Activated T-helper 9 cell treated with anti-CD3 and anti-CD28 coated beads, Interleukin-2, amount 50 U/mL, for 16 hours (primary cell): ENCODE measurements at places on chromosomes 3 and 15.

DNA sequence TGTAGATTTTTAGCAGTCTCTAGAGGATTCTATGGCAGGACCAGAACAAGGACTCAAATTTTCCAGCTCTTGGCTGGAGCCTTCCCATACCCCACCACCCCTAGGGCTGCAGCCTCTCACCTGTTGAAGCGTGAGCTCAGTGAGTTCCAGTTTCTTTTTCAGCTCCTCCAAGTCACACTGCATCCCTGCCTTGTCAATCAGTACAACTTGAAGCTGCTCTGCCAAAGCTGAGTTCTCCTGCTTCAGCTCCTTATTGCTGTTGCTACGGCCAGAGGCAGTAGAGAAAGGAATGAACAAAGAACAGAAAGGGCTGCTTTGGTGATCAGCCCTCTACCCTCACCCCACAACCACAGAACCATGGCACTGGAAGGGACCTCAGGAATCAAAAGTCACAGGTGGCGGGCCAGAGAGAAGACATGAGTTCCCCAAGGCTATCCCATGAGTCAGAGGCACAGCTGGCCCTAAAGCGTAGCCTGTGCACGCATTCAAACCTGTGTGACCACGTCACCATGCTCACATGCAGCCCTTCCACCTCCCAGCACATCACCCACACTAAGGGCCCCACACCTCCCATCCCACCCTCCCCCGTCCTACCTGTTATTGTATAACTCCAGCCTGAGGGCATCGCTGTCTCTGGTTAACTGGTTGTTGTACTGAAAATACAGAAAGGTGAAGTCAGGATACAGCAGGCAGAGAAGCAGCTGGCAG lies 83.3 kb upstream of the C2CD4B start:
- no peak for DNase-seq

GRCh38 chr15:36178303-36178633 lies 401.2 kb upstream of the CDIN1 start:
- no peak for DNase-seq

- no peak for DNase-seq
Observed at GRCh38 chr3:152293347-152294006, 24.7 kb downstream of the MBNL1 start.

DNA sequence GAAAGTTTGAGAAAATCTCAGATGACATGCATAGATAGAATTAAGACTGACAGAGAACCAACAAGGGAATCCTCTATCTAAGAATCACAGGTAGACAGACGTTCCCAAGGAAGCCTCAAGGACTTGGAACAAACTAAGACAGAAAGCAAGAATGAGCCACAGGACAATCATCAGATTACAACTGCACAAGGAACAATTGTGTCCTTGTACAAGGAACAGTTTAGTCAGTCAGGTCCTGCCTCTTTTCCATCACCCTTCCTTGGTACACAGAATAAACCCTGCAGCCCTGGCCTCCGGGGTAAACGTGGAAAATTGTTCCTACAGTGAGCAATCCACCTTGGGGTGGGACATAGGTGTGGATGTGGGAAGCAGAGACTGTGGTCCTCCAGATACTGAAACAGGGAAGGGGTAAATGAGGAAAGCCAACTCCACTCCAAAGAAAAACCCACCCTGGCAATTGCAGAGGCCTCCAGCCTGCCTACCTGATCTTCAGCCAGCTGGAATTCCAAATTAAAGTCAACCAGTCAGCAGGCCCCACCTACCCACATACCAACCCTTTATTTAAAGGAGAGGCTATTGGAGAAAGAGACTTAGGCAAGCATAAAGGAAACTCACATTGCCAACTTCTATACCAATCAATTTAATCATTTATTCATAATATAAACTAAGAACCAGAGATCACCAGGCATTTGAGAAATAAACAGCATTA lies 73.4 kb downstream of the ULK4 start:
- DNase-seq, result no peak

DNA sequence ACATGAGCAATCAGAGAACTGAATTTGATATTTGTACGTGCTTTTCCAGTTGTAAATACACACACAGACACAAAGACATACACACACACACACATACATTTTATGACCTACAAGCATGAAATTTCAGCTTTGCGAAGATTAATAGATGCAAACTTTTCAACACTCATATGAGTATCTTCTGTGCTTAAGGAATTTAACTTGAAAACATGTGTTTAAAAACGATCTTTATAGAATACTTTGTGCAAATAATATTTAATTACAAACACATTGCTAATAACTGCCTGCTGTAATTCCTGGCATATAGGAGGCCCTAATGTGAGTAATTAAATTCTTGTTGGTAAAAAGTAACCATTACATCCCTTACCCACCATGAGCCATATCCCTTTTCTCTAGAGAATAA lies 107.7 kb upstream of the PLSCR5 start:
- no peak for DNase-seq

DNA sequence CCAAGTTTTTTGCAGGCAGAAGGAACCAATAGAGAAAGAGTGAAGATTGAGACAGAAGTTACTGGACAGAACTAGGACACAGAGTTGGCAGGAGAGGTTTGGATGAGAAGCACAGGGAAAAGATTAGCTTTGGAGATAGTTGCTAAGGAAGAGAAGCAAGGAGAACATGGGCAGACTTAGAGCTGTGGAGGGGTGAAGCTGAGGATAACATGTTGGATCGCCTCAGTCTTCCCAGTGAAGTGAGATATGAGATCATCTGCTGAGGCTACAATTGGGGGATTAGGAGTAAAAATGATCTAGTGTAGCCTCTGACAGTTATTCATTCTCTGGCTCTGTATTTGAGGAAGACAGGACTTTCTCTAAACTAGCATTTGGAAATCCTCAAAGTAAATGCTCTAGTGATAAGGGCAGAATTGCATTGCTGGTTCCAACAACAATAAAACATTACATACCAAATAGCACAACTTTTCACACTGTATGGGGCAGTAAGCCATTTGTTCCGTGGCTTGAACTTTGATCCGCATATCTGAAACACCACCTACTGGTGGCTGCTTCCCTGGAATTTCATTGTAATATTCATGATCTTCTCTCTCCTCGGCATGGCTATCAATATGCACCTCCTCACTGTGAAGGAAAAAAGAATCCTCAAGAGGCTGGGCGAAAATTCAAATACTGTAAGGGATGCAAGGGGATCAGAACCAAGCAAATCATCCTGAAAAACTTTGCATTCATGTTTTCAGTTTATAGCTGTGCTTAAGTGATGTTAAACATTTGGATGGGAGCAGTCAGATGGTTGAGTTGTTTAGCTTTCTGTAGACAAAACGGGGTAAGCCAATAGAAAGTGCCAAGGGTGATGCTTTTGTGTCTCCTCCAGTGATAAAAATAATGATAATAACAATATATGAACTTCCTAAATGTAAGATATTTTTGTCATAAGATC lies 22.2 kb upstream of the EID1 start:
- no peak for DNase-seq

DNA sequence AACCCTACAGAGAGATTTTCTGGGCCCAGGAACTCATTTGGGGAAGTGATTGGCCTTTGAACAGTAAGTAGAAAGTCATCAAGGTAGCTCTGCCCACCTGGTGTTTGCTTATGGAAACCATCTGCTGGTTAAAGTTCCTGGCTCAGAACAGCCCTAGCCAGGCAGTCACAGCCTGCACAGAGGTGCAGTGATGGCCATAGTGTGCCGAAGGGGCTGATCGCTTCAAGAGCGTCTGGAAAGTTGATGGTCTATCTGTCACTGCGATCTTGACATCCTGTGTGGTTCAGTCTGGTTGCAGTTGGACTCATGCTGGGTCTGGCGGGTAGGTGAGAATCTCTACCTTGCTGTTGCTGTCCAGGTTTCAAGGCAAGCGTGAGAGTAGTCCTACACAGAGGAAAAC lies 151.6 kb downstream of the SLCO3A1 start:
- no peak for DNase-seq

- DNase-seq, result peak; percentile 1
Observed at GRCh38 chr15:62390791-62391640, 225.9 kb upstream of the C2CD4B start.

DNA sequence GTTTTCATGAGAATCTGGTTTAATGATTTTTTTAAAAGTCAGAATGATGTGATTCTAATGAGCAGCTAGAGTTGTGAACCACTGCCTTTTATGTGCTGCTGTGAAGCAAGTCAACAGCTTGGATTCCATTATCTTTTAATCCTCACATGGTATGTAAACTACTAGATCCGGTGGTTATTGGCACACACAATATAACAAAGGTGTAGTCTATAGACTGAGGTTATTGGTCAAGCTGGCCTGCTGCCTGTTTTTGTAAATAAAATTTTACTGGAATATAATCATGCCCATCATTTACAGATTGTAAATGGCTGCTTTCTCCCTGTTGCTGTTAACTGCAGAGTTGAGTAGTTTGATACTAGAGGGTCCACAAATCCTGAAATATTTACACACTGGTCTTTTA lies 103.1 kb downstream of the OTOL1 start:
- no peak for DNase-seq

DNA sequence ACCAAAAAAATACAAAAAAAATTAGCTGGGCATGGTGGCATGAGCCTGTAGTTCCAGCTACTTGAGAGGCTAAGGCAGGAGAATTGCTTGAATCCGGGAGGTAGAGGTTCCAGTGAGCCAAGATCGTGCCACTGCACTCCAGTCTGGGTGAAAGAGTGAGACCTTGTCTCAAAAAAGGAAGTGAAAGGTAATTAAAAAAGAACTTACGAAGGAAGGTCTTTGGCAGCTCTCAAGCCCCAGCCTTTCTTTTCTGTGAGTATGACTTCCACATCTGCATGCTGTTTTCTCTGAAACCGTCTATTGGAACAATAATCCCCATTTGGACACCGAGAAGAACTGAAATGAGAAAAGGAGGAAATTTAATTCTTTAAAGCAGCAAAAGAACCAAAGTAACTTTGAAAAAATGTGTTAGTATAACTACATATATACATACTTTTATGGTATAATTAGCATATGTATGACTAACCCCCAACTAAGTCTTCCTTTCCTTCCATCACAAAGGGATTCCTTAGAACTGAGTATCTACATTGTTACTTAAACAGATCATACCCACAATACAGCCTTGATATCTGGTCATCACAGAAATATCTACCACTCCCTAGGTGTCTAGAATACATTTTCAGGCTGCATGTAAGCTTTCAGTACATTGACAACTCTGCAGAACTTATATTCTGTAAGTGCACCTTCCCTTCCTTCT lies 50.1 kb downstream of the SETD2 start:
- DNase-seq, result no peak

DNA sequence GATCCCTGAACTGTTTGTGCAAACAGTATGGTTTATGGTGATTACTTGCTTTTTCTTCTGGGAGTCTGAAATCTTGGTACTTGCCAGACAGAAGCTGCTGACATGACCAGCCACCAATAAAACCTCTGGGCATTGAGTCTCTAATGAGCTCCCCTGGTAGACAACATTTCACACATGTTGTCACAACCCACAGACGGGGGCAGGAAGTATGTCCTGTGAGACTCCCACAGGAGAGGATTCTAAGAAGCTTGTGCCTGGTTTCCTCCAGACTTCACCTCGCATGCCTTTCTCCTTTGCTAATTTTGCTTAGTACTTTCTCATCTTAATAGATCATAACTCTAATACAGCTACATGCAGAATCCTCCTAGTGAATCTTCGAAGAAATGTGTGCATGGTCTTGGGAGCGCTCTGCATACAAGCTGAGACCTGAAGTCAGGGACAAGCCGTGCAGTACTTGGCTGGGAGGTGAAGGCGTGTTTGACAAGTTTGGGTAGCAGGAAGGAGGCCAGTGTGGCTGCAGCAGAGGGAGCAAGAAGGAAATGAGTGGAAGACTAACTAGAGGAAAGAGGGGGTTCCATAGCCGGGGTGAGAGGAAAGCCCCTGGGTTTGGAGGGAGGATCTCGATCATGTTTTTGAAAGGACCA lies 49.0 kb downstream of the B3GNT5 start:
- no peak for DNase-seq

DNA sequence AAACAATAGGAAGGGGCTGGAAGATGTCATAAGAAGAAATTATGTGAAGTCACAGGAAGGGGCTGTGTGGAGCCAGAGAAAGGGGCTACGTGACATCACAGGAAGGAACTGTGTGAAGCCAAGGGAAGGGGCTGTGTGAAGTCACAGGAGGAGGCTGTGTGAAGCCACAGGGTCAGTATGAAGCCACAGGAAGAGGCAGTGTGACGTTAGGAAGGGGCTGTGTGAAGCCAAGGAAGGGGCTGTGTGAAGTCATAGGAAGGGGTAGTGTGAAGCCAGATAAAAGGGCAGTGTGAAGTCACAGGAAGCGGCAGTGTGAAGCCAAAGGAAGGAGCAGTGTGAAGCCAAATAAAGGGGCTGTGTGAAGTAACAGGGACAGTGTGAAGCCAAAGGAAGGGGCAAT lies 32.5 kb downstream of the GASK1A start:
- DNase-seq, result no peak

- no peak for DNase-seq
Observed at GRCh38 chr3:187136337-187136736, 3.0 kb downstream of the RPL39L start.

DNA sequence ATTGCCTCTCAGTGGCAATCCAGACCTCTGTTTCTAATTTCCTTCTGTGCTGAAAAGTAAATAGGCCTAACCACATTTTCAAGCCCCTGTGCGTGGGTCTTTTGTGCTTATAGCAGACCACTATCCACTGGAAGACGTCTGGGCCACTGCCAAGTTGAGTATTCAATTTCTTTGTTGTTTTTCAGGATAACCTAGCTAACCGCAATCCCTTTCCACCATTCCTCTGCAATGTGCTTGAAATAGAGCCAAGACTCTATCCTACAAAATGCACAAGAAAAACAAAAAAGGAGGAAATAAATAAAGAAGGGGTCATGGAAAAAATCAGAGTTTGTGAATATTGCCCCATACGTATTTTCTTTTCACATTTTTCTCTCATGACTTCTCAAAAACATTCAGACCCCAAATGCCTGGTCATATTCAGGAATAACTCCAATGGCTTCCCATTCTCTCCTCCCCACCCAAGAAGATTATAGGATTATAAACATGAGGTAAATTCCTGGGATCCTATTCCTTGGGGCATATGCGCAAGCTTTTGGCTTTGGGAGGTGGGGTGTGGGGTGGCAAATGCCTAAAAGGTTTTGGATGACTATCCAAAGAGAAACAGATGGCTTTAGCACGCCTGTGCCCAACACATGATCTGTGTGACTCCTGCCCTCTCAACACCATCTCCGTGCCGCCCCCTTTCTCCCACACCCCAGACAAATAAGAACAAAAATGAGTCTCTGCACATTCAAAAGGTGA lies 217.9 kb upstream of the THBS1 start:
- no peak for DNase-seq

DNA sequence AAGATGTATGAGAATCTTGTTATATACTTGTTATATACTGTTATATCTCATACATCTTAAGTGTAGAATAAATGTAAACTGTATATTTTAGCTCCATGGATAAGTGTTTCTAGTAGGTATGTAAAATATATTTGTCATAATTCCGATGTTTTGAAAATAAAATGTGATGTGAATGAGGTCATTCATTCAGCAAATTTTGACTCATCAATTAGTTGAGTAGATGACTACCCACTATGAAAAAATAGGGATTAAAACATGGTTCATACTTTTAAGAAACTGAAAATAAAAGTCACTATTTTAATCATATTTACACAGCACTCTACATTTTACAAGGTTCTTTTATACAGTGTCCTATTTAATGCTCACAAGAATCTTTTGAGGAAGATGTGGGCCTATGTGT lies 28.4 kb upstream of the CNTN3 start:
- DNase-seq, result no peak
